Astrocyte of the hippocampus (primary cell): ENCODE measurements at places on chromosomes 12 and 14.

DNA sequence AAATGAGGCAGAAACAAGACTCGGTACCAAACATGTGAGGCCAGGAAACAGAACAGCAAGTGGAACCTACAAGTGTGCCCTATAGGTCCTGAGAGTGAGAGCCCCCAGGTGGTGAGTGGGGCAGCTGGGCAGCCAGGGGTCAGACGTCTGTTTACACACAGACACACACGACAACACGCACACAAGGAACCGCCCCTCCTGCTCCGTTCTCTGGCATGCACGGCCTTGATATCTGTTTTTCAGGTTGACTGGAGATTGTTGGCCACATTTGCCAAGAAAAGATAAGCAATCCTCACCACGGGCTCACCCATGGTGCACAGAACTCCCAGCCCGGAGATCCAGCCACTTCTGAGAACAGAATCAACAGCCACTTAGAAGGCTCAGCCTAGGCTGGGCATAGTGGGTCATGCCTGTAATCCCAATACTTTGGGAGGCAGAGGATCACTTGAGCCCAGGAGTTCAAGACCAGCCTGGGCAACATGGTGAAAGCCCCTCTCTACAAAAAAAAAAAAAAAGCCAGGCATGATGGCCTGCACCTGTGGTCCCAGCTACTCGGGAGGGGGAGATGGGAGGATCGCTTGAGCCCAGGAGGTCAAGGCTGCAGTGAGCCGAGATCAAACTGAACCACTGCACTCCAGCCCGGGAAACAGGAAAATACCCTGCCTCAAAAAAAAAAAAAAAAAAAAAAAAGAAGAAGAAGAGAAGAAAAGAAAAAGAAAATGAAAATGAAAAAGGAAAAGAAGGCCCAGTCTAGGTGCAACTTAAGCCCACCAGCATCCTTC lies 19.4 kb upstream of the EIF5 start:
- peak; percentile 32 for DNase-seq

DNA sequence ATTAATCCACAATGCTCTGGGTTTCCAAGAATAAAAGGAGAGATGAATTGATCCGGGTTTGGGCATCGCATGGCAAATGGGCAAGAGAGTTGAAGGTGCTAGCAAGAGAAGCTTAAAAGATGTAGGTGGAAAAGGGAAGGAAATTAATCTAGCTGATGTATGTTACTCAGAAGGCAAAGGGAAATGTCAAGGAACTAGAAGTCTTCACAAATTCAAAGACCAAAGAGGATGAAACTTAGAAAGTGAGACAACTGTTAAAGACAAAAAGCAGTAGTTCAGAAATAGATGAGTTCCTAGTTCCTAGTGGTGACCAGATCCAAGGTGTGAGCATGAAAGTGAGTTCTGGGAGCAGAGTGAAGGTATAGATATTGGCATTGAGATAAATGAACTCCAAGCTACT lies 228.3 kb downstream of the SEC23A start:
- DNase-seq, result no peak

DNA sequence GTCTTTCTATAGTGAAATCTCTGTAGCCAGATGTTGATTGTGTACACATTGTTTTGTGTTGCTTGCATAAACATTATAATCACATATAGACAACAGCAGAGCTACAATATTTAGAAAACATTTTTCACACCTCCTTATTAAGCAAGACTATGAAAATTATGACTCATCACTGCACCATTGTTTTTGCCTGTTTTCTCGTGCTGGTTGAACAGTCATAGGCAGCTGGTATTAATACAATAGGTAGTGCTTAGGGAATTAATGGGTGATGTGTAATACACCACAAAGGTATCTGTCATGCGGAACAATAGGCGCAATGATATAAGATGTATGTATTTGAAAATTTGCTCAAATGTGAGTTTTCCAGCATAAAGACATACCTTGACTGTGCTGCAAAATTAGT lies 449.3 kb downstream of the FOXG1 start:
- no peak for DNase-seq

DNA sequence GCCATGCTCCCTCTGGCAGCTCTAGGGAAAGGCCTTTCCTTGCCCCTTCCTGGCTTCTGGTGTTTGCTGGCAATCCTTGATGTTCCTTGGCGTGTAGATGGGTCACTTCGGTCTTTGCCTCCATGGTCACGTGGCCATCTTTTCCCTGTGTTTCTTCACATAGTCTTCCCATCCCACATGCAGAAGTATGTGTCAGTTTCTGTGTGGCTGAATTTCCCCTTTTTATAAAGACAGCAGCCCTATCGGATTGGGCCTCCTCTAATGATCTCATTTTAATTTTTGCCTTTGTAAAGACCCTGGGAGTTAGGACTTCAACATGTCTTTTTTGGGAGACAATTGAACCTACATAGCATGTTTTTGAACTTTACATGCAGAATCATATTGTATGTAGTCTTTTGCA lies 107.2 kb upstream of the FGD4 start:
- DNase-seq, result no peak

GRCh38 chr12:8687846-8688601 lies 9.8 kb upstream of the RIMKLB start:
- DNase-seq, result peak; percentile 93

- DNase-seq, result no peak
Observed at GRCh38 chr14:95601650-95602049, 66.8 kb downstream of the GLRX5 start.

DNA sequence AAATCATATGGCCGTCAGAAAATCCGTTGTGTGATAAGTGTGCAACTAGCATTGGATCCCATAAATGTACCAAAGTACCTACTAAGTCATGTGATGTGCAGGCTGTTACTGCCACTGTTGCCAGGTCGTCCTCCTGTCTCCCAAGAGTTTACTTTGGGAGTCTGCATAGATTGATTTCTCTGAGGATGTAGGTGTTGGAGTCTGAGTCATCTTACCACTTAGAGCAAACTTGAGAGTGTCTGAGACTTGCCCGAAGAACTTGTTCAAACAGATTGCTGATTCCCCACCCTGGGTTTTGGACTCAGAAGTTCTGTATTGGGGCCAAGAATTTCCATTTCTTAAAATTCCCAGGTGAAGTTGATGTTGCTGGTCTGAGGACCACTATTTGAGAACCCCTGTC lies 11.4 kb downstream of the TMX1 start:
- no peak for DNase-seq

GRCh38 chr12:131912518-131913274 lies 16.4 kb upstream of the PUS1 start:
- DNase-seq, result peak; percentile 96

DNA sequence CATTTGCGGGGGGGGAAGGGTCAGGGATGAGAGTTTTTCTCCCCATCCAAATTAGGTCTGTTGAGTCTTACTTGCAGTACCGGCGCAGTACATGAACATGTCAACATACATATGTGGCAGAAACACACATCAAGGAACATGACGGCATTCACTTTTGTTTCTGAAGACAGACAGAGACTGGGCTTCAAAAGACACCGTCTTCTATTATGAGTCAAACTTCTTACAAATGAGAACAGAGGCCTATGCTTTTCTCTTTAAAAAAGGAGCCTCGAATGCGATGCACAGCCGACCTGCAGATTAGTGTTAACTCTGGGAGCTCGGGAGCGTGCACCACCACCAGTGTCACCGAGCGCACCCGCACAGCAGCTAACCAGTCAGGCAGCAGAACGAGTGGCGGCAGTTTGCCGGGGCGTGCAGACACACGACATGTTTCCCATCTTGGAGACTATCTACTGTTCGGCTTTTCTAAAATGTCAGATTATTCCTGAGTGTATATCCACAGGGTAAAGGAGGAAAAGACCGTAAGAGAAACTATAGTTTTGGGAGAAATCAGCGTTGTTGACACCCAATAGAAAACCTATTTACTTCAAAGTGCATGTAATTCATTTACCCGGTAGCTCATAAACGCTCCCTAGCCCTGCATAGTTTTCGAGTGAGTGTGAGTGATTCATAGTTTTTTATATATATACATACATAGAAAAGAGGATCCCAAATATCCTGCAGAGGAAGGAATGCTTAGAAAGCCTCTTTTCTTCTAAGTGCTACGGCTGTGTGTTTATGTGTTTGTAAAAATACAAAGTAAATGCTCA lies 33.0 kb downstream of the UBR7 start:
- peak; percentile 54 for DNase-seq
